NCI-H1105 treated with DMSO at 0.1 percent for 48 hours (cell line): ENCODE measurements at places on chromosomes 7 and 10.

DNA sequence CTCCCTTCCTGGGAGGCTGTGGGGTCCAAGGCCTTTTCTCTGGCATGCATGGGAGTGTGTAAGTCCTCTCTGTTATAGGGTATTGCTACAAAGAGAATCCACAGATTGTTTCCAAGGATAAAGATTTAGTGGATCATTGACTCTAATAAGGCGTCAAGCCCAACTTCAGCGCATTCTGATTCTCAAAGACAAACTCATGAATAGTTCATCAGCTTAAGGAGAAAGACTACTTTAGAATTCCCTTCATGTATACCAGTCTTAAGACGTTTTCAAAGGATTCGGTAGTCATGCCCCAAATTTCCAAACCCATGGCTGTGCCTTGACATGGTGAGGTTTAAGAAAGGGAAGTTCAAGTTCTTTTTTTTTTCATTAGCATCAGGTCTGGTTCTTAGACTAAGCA, 46.6 kb upstream of the ABLIM1 start:
- no peak for DNase-seq

GRCh38 chr7:131182446-131183058, 145.1 kb upstream of the MKLN1 start:
- no peak for DNase-seq

DNA sequence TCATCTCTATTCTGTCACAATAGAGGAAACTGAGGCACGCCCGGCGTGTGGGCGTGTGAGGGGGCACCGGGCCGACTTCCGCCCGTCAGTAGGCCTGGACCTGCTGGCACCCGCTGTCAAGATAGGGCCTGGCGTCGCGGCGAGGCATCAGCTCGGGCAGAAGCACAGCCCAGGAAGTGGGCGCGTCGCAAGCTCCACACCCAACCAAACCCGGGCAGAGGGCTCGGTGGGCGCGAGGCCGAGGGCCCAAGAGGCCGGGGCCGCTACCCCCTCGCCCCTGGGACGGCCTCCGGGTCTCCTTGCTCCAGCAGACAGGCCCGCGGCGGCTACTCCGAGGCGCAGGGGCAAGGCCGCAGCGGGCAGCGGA, 91.2 kb downstream of the SPAG6 start:
- DNase-seq = no peak

- DNase-seq = no peak
Observed at GRCh38 chr7:46810986-46811385, 770.9 kb downstream of the TNS3 start.

GRCh38 chr10:6141296-6142151, 52.7 kb downstream of the RBM17 start:
- no peak for DNase-seq
